ENCODE measurements at places on chromosomes 4 and X. TPM values are rescaled to one million over a fixed set of nuclear protein-coding genes. Genes with fewer than 3 reads are reported as not detected.

DNA sequence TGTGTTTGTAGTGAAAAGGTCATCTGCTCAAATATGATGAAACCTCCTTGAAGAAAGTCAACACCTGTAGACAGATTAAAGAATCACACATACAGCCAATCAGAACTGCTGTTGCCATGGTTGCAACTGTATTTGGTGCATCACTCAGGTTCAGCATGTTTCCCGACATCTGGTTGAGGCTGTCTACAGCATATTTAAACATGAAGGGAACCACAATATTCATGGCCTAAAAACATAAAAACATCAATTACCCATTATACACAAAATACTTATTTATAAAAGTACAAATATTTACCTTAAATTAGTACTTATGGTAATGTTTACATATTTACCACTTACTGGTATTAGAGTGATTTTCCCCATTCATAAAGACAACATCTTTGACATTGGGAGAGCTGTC is 79.7 kb downstream of the ABCB7 start:
- no peaks in the 10 kb centered on the region for H3K4me1 ChIP-seq
- H3K4me3 ChIP-seq, result no peak overlapping the region
- H3K27me3 ChIP-seq, result no peaks in the 10 kb centered on the region
- no peaks in the 10 kb centered on the region for H3K36me3 ChIP-seq
- DNase-seq, result no peak
- no peak overlapping the region for H3K27ac ChIP-seq

The KIF4A gene
- total RNA-seq, result 35.7 TPM

GRCh38 chr4:85787133-85787532 is 312.2 kb downstream of the ARHGAP24 start:
- no peak for DNase-seq
- H3K36me3 ChIP-seq, result no peaks in the 10 kb centered on the region
- no peak overlapping the region for H3K27ac ChIP-seq
- no peaks in the 10 kb centered on the region for H3K4me1 ChIP-seq

DNA sequence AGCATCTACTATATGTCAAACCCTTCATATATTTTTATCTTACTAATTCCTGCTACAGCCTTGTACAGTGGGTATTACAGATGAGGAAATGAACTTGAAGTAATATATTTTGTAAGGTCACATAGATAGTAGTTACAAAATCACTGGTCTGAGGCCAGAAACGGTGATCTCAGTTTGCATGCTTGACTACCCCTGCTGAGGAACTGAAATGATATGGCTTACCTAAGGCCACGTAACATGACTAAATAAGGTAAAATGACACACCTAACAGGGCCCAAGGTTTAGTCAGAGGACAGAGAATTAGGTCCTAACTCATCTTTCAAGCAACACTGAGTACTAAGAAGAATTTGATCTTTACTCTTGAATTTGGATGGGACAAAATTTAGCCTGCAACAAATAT is 1.5 kb upstream of the COMMD8 start:
- H3K27me3 ChIP-seq, result no peaks in the 10 kb centered on the region
- H3K27ac ChIP-seq, result no peak overlapping the region
- no peak for DNase-seq
- no peaks in the 10 kb centered on the region for H3K4me1 ChIP-seq

- no peak for DNase-seq
- H3K27me3 ChIP-seq, result no peaks in the 10 kb centered on the region
- no peak overlapping the region for H3K27ac ChIP-seq
- H3K36me3 ChIP-seq, result peaks cover 6% of the 10 kb centered on the region
- no peaks in the 10 kb centered on the region for H3K4me1 ChIP-seq
These were observed 154.7 kb downstream of the GATB start for GRCh38 chr4:151606061-151606460.

DNA sequence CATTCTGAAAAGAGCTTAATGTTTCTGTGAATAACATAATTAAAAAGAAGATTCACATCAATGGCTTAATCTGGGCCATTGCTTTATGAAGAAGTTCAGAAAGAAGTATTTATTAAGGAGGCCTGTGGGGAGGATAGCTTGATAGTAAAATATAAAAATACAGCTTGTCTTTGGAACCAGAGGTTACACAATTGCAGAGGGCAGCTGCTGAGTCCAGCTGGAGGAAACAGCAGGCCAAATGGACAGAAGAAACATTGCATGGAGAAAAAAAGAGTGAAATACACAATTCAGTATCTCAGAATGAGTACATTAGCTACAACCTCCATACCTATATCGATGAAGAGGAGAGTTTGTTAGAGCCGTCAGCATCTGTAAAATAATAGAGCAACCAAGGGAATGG is 148.0 kb upstream of the NPY2R start:
- DNase-seq, result no peak
- no peaks in the 10 kb centered on the region for H3K4me1 ChIP-seq
- no peaks in the 10 kb centered on the region for H3K27me3 ChIP-seq
- H3K4me3 ChIP-seq, result no peak overlapping the region
- no peak overlapping the region for H3K27ac ChIP-seq

GRCh38 chr4:88327665-88328064 is 43.3 kb upstream of the PPM1K start:
- H3K27me3 ChIP-seq, result no peaks in the 10 kb centered on the region
- no peak overlapping the region for H3K4me3 ChIP-seq
- no peaks in the 10 kb centered on the region for H3K36me3 ChIP-seq
- H3K4me1 ChIP-seq, result no peaks in the 10 kb centered on the region
- DNase-seq, result no peak

DNA sequence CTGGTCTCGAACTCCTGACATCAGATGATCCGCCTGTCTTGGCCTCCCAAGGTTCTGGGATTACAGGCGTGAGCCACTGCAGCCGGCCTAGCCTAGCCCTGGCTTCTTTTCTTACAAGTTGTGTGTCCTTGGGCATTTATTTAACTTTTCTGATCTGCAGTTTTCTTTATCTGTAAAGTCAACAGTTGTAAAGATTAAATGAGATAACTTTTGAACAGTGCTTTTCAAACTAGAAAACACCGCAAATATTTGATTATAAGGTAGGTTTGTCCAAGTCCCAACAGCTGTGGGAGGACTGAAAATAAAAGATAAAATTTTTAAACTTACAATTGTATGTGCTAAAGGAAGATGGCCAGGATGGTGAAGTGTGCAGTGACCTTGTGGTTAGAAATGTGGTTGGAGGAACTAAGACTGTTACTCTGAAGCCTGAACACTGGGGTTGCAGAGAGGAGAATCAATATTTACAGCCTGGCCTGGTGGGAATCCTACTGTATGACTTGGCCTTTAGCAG is 44.8 kb downstream of the GSX2 start:
- H3K4me1 ChIP-seq, result no peaks in the 10 kb centered on the region
- DNase-seq, result no peak
- H3K36me3 ChIP-seq, result no peaks in the 10 kb centered on the region
- no peak overlapping the region for H3K27ac ChIP-seq
- H3K27me3 ChIP-seq, result no peaks in the 10 kb centered on the region
- no peak overlapping the region for H3K4me3 ChIP-seq

DNA sequence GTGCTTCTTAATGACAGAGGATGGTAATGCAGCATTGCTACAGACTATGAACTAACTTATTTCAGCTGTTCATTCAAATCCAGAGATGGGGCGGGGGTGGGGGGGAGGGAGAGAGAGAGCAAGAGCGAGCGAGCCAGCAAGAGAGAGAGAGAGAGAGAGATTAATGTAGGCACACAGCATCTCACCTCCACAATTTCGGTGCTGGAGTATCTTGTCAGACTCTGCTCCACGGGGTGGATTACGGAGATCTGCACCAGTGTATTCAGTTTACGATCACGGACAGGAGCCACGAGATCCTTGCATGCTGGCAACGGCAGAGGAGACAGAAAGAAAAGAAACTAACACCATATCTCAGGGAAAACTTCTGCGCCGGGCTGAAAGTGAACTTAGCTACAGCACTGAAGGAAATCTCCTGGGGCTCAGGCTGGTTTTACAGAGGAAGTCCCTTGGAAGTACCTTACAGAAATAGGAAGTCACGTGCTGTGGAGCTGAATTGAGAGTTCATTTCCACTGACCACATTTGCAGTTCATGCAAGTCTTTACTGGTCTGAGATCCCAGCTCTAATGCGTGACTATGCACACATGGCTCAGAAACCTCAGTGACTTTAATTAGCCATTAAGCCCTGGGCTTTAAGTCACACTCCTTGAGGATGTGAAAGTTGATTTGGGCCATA is 440.9 kb downstream of the INPP4B start:
- no peaks in the 10 kb centered on the region for H3K36me3 ChIP-seq
- H3K27me3 ChIP-seq, result no peaks in the 10 kb centered on the region
- H3K27ac ChIP-seq, result no peak overlapping the region
- H3K4me3 ChIP-seq, result no peak overlapping the region
- DNase-seq, result no peak

- H3K4me1 ChIP-seq, result no peaks in the 10 kb centered on the region
- no peak overlapping the region for H3K4me3 ChIP-seq
- no peaks in the 10 kb centered on the region for H3K36me3 ChIP-seq
- DNase-seq, result no peak
- no peaks in the 10 kb centered on the region for H3K27me3 ChIP-seq
These were observed 38.1 kb downstream of the NAA11 start for GRCh38 chr4:79287718-79288117.

- H3K27me3 ChIP-seq, result no peaks in the 10 kb centered on the region
- peak overlapping the region; percentile 82 for H3K4me3 ChIP-seq
- H3K27ac ChIP-seq, result no peak overlapping the region
- H3K4me1 ChIP-seq, result no peaks in the 10 kb centered on the region
These were observed 1.6 kb upstream of the AP1S2 start for GRCh38 chrX:15856222-15856587.

GRCh38 chr4:120842031-120842430 is 80.5 kb downstream of the PRDM5 start:
- H3K4me1 ChIP-seq, result no peaks in the 10 kb centered on the region
- H3K27me3 ChIP-seq, result no peaks in the 10 kb centered on the region
- DNase-seq, result no peak
- no peak overlapping the region for H3K4me3 ChIP-seq
- no peak overlapping the region for H3K27ac ChIP-seq

DNA sequence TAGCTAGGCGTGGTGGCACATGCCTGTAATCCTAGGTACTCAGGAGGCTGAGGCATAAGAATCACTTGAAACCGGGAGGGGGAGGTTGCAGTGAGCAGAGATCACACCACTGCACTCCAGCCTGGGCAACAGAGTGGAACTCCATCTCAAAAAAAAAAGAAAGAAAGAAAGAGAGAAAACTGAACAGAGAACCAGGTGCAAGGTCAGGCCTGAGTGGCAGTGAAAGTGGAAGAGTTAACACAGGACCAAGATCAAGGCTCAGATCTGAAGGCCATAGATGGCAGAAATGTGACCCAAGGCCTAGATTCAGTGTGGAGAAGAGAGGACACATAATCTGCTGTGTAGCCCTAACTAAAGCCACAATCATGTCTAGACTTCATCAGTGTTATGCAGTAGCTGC is 4.9 kb upstream of the ZNF630 start:
- no peaks in the 10 kb centered on the region for H3K4me1 ChIP-seq
- no peaks in the 10 kb centered on the region for H3K36me3 ChIP-seq
- no peaks in the 10 kb centered on the region for H3K27me3 ChIP-seq
- H3K27ac ChIP-seq, result no peak overlapping the region
- DNase-seq, result no peak

The SERPINA7 gene
- total RNA-seq, result not detected

DNA sequence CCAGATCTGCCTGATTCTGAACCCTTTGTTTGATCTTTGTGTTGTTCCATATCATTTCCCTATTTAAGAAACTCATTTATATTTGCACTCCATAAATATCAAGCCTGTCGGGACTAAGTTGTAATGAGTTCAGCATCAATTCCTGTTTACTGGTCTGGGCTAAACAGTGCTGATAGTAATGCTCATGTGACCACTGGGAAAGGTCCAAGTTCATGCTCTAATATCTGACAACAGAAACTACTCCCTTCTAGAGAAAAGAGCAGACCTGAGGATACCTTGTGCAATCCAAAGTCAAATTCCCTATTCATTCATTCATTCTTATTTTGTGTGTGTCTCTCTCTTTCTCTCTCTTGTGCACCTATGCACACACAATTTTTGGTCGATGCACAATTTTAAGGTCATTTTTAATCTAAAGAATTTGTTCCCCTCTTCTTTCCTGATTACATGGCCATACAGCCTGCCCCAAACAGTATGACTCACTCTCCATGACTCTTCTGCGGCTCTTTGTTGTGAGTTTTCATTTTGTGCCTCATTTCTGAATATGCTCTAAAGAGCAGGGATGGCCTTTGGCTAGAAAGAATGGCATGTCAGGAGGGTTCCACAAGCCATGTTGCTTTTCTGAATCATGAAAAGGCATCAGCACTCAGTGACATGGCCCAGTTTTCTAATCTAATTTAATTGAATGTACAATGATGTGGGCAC is 664.3 kb downstream of the RPA4 start:
- H3K4me1 ChIP-seq, result no peaks in the 10 kb centered on the region
- no peaks in the 10 kb centered on the region for H3K27me3 ChIP-seq
- DNase-seq, result no peak
- H3K27ac ChIP-seq, result no peak overlapping the region

DNA sequence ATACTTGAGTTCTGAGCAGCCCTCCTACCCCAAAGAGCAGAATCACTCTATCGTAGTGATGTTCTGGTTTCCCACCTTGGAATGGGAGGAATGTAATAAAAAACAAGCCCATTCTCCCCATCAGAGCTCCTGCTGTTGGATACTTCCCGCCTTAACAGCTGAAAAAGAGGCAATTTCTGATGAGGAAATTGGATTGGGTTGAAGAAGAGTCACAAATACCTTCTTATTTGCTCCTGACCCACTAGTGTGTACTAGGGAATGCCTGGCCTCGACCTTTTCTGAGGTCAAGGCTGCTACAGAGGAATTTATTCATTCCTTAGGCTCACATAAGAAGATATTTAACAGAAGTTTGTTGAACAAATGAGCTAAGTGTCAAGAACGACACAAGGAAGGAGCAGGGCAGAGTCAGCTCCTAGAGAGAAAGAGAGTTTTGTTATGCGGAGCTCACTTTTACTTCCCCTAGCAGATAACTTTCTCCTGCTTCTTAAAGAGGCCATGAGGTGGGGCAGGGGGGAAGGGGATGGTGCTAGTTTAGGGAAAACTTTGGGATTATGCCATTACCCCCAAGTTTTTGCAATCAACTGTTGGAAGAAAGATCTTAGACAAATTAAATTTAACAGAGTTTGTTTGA is 273.8 kb upstream of the CLNK start:
- no peak for DNase-seq
- no peak overlapping the region for H3K27ac ChIP-seq
- H3K27me3 ChIP-seq, result no peaks in the 10 kb centered on the region
- H3K4me3 ChIP-seq, result no peak overlapping the region
- H3K4me1 ChIP-seq, result peaks cover 2% of the 10 kb centered on the region
- no peaks in the 10 kb centered on the region for H3K36me3 ChIP-seq

DNA sequence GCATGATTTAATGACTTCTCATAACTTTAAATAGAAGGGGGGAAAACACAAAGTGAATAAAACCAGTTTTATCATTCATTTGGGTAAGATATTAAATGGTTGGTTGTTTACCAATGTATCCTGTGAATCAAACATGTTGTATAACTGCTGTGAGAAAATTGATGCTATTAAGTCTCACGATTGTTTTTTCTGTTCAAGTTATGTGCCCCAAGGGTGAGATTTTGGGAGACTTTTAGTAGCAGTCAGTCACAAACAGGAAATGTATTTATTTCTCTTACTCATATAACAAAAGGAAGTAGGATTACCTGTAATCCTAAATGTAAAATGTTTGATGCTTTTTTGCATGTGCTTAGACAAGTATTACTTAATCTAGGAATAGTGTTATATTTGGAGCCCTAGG is 39.2 kb downstream of the MTHFD2L start:
- no peak overlapping the region for H3K27ac ChIP-seq
- H3K27me3 ChIP-seq, result no peaks in the 10 kb centered on the region
- no peaks in the 10 kb centered on the region for H3K4me1 ChIP-seq
- H3K4me3 ChIP-seq, result no peak overlapping the region

The PAK3 gene
- total RNA-seq, result 7.2 TPM

GRCh38 chr4:40842725-40843423 is 93.1 kb downstream of the NSUN7 start:
- no peaks in the 10 kb centered on the region for H3K4me1 ChIP-seq
- peaks cover 3% of the 10 kb centered on the region for H3K36me3 ChIP-seq
